ENCODE measurements at places on chromosomes 7 and 10.
A peak's percentile ranks its signal among the peaks of the same experiment; 100 is the strongest.

- DNase-seq: no peak
Measured at GRCh38 chr10:99548041-99548530, 15.3 kb downstream of the NKX2-3 start.

DNA sequence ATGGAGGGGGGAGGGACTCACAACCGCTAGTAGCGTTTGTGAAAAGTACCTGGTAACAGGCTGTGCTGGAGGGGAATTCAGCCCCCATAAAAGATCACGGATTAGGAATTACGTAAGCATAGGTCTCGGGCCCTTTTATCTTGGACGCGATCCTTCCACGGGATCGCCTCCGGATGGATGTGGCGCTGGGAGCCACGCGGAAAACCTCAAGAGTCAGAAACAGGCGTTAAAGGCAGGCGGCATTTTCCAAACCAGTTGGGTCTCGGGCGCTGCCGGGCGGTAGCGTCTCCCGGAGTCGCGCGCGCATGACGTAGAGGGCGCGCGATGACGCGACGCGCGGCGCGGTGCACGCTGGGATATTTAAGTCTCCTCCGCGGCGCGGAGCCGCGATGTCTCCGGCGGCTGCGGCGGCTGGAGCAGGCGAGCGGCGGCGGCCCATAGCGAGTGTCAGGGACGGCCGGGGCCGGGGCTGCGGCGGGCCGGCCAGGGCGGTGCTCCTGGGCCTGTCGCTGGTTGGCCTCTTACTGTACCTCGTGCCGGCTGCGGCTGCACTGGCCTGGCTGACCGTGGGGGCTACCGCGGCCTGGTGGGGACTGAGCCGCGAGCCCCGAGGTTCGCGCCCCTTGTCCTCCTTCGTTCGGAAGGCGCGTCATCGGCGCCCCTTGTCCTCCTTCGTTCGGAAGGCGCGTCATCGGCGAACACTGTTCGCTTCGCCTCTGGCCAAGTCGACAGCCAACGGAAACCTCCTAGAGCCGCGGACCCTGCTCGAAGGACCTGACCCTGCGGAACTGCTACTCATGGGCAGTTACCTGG, at the start of gene POM121:
Gene POM121 (plus strand): TSS at position 363 of the 813 bp plus-strand sequence. CDS start 27 bp downstream, at position 390.
- DNase-seq: peak; percentile 68

- DNase-seq: no peak
Measured at GRCh38 chr7:151264615-151265014, 16.1 kb upstream of the SMARCD3 start.

GRCh38 chr10:97854743-97855142, 5.1 kb downstream of the GOLGA7B start:
- DNase-seq: no peak

GRCh38 chr10:79266543-79267312, 80.5 kb upstream of the PPIF start:
- DNase-seq: peak; percentile 73

DNA sequence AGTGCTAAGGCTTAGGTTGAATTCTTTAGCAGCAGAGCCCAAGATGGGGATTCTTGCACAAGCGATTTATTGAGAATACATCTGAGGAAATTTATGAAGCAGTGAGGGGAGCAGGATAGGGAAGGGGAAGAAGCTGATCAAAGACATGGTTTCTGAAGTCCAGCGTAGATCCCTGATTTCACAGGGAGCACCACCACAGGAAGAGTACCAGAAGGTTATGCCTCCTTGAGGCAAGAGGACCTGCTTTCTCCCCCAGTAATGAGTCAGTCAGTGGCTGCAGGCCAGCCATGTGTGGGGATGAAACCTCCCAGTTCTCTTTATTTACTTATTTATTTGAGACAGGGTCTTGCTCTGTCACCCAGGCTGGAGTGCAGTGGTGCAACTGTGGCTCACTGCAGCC, 35.0 kb upstream of the CBLL1 start:
- DNase-seq: no peak

DNA sequence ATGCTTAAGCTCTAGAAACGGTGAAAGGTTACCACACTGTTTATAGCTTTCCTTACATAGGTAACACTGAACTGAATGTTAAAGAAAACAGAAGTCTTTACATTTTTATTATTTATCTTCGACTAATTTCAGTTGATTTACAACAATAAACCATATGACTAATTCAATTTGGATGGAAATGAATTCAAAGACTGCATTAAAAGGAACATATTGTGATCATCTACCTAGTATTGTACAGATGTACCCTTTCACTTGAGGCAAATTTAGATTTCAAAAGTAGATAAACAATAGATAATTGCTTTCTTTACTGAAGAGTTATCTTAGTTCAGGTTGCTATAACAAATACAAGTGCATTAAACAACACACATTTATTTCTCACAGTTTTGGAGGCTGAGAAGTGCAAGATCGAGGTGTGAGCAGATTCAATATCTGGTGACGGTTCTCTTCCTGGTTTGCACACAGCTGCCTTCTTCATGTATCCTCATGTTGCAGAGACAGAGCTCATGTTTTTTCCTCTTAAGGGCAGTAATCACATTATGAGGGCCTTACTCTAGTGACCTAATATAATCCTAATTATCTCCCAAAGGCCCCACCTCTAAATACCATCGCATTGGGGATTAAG, 15.0 kb upstream of the ARMC3 start:
- no peak for DNase-seq

DNA sequence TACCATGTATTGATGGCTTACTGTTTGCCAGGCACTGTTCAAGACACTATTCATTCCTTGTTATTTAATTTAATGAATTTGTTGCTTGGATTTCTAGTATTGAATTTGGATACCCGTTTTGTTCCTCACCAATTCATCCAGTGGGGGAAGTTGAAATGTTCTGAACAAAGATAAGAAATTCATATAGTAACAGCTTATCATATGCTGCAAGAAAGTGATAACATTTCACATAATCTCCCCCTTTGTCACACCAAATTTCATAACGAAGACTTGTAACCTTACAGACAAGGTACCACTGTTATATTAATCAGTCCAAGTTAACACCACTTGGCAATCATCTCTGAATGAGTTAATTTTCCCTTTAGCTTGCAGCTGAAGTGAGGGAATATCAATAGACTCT, 42.1 kb downstream of the SCIN start:
- DNase-seq: no peak

GRCh38 chr10:94443549-94443948, 41.2 kb downstream of the TBC1D12 start:
- no peak for DNase-seq

GRCh38 chr10:17256051-17256450, 28.0 kb downstream of the VIM start:
- DNase-seq: no peak

GRCh38 chr7:55469271-55469681, 103.0 kb downstream of the VOPP1 start:
- DNase-seq: no peak

DNA sequence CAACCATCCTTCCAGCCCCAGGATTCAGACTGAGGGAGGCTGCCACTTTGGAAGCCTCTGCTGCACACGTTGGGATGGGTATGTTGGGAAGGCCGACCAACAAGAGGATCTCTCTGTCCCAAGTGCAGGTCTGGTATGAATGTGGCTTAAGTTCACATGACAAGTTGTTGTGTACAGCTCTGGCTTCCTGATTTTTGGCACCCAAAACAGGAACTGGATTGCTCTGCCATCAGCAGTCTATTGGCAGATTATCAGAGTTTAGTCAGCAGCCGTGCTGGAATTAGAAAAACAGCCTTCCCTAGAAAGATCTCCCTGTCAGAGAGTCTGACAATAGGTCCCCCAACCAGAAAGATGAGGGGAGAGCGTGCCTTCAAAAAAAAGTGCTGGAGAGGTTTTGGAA, 66.9 kb downstream of the GOLGA7B start:
- no peak for DNase-seq

GRCh38 chr10:24917979-24918378, 34.4 kb downstream of the PRTFDC1 start:
- no peak for DNase-seq

DNA sequence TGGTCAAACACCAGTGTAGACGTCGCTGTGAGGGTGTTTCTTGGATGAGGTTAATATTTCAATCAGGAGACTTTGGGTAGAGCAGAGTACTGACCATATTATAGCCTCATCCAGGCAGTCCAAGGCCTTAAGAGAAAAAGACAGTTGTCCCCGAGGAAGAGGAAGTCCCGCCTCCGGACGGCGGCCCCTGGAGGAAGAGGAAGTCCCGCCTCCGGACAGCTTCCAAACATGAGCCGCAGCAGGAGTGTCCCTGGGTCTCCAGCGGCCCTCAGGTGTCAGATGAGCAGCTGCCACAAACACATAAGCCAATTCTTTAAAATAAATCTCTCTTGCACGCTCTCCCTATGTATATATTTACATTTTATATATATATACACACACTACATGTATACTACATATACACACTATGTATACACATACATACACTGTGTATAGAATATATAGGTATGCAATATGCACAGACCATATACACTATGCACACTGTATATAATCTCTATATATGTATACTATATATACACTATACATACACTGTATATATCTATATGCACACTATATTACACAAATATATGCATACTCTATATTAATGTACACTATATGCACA, 37.5 kb downstream of the PWWP2B start:
- peak; percentile 56 for DNase-seq
